ENCODE measurements at places on chromosomes 7 and 10.

DNA sequence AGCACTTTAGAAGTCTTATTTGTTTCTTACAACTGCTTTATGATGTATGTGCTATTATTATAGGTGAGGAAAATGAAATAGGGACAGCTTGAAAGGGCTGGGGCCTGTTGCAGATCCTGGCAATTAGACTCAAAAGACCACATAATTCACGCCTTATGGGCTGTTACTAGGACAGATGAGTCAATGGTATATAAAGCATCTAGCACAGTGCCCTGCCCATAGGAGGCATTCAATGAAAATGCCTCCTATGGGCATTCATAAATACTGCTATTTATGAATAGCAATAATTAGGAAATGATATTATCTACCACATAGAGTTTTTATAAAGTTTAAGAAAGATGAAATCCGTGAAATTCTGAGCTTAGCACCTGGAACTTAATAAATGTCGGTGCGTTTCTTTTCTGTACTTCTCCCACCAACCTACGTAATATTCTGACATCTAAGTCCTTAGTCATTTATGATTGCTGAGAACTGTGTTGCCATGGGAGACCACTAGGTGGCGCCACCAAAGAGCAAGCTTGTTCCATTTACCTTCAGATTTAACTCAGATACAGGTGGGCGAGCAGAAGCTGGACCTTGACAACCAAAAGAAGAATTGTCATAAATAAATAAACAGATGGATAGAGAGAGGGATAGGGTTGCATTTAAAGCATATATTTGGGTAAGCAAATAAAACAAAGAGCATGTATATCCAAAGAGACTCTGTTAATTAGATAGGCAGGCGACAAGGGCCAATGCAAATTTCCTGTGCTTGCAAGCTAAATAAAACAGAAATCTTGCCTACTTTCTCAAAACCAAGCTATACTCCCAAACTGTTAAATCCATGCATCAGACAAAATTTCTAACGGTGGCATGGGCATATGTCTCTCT lies 699.9 kb downstream of the INHBA start:
- no peak for DNase-seq

DNA sequence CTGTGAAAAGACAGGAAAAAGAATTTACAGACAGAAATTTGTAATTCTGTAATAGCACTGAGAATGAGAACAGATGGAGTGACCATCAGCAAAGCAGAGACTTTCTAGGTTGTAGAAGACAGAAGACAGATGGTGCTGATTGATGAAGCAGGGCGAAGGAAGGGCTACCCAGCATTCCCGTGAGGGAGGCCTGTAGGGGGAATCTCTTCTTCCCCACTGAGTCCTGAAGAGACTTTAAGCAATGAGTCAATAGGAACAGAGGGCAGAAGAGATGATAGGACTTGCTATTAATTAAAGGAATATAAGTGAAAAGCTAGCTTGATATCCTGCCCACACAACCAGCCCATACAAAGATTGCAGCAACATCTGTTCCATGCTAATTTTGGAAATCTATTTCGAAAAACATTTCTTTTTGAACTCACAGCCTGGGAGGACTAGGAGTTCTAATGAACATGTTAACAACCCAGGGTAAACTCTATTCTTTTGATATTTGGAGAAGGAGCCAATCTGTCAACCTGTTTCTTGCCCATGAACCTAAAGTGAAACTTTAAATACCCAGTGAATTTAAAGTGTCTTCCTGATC lies 44.1 kb downstream of the RALA start:
- no peak for DNase-seq

GRCh38 chr10:103111031-103111917 lies 81.8 kb downstream of the NT5C2 start:
- DNase-seq: no peak

DNA sequence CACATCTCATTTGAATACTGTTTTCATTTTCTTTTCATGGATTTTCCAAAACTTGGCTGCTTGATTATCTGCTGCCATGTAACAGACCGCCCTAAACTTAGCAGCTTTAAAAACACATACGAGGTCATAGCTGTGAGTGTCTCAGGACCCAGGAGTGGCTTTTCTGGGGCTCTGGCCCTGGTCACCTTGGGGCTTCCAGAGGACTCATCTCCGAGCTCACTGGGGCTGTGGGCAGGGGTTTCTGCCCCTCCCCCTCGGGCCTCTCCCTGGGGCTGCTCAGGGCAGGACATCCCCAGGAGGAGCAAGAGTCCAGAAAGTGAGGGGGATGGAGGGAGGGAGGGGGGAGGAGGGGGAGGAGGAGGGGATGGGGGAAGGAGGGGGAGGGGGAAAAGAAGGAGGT lies 77.0 kb downstream of the NKX6-2 start:
- DNase-seq: no peak

- no peak for DNase-seq
Observed at GRCh38 chr7:4734587-4735345, 40.7 kb upstream of the AP5Z1 start.

GRCh38 chr7:49771427-49772176 lies 1.8 kb upstream of the VWC2 start:
- no peak for DNase-seq

DNA sequence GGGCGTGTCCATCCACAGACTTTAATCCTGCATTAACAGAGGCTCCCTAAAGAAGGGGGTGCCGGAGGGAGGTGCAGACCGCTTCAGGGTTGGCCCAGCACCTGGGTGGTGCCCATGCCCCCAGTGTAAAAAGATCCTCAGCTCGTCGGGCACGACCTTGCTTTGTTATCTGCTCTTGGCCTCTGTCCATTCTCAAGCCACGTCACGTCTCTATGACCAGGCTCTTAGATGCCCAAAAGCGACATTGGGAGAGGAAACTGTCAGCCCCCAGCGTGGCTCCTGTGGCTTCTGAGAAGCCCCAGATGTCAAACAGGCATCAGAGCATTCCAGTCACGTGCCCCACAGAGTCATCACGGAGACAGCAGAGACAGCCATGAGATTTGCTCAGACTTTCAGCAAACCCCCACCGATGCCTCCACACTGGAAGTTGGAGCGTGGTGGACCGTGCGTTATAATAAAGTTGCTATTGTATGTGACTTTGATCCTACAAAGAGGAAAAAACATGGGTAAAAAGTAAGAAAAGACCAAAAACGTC lies 55.5 kb downstream of the PTPRN2 start:
- no peak for DNase-seq

GRCh38 chr10:132303361-132304115 lies 4.2 kb downstream of the STK32C start:
- no peak for DNase-seq

GRCh38 chr7:37440738-37441385 lies 7.8 kb downstream of the ELMO1 start:
- no peak for DNase-seq

GRCh38 chr10:547591-548081 lies 141.8 kb downstream of the DIP2C start:
- no peak for DNase-seq
